ENCODE measurements at places on chromosomes 13 and 19.

DNA sequence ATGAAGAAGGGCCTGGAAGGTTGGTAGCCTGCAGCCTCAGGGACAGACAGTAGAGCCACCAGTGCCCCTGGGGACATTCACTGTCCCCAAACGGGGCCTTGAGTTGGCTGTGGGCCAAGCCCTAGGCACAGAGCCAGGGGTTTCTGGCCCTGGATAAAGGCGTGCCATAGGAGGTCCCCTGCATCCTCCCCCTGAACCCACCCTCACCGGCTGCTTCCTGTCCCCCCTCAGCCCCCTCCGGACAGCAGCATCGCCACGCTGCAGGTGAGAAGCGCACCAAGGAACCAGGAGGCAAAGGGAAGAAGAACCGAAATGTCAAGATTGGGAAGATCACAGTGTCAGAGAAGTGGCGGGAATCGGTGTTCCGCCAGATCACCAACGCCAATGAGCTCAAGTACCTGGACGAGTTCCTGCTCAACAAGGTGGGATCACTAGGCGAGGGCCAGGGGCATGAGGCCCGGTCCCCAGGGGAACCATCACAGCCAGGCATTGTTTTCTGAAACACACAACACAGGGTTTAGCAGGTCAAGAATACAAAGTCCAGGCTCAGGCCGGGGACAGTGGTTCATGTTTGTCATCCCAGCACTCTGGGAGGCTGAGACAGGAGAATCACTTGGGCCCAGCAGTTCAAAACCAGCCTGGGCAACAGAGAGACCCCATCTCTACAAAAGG, 14.6 kb upstream of the USE1 start:
- no peak for DNase-seq

DNA sequence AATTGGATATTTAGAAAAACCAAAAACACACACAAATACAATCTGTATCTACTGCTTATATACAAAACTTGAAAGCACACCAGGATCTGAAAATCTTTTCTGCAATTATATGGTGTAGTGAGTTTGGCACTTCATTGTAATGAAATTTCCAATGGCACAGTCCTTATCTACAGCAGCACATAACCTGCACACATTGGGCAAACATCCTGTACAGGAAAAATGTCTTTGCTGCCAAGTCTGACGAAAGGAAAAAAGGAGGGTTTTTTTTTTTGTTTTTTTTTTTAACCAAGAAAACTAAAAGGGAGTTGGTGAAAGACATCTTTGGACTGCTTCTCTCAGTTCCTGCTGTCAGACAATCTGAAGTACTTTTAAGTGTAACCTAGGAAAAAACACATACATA, 107.8 kb downstream of the FOXO1 start:
- DNase-seq = no peak

DNA sequence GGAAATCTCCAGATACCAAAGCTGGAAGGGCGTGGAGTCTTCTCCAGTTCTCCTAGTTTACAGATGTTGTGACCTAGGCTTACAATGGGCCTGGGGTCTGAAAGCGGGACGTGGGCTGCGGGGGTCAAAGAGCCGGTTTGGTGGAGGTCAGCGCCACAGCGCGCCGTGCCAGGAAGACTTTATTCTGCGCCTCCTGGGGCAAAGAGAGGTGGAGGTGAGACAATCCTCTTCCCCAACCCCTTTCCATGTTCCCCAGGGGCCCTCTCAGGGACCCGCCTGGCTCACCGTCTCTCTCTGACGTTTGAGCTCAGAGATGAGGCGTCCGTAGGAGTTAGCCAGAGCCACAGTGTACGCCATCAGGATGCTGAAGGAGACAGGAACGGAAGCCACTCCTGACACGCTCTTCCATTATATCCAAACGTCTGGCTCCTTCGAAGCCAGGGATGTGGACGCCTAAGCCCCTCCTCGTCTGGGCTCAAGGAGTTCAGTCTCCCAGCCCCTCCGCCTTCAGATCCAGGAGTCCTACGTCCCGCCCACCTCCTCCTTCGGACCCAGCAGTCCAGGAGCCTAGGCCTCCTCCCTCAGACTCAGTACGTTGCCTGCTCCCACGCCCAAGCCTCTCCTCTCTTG, 776 bp upstream of the LENG1 start:
- DNase-seq = no peak

GRCh38 chr13:59843040-59843439, 320.7 kb downstream of the DIAPH3 start:
- no peak for DNase-seq

DNA sequence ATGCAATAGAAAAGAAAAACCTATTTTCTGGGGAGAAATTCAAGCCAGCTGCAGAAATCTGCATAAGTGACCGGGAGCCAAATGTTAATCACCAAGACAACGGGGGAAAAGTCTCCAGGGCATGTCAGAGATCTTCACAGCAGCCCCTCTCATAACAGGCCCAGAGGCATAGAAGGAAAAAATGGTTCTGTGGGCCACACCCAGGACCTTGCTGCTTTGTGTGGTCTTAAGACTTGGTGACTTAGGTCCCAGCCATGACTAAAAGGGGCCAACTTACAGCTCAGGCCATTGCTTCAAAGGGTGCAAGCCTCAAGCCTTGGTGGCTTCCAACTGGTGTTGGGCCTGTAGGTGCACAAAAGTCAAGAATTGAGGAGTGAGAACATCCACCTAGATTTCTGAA, 2847.6 kb upstream of the PCDH20 start:
- no peak for DNase-seq

- no peak for DNase-seq
Observed at GRCh38 chr19:49787746-49788145, 20.9 kb downstream of the AP2A1 start.

GRCh38 chr13:48181482-48182145, 51.4 kb upstream of the ITM2B start:
- no peak for DNase-seq

DNA sequence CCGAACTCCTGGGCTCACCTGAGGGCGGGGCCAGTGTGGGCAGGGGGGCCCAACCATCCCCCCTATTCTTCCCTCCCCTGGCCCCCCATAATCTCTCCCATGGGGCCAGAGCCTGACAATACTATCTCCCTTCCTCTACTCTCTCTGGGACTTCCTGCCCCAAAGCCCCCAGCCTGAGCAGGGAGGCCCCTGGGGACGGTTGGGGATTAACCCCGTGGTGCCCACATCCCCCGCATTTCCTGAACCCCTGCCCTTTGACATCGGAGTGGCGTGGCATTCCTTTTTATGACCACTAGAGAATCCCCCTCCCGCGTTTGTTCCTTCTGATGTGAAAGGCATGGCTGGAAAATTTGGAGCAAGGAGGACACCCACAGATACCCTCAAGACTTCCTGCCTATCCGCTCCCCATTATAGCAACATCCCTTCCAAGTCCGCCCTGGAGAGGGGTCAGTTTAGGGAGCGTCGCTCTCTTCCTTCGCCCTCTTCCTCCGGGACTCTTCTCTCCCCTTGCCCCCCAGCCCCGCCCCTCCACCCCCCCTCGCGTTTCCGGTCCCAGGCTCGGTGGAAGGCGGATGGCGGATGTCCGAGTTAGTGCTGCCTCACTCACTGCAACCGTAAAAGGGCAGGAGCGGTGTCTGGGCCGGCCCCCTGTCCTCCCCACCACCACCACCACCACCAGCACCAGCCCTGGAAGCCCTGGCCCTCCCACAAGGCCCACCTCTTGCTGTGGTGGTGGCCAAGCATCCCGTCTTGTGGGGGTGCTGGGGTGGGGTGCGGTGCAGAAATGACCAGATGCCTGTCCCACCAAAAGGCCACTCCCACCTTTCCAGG, 1.8 kb downstream of the VASP start:
- peak; percentile 46 for DNase-seq

DNA sequence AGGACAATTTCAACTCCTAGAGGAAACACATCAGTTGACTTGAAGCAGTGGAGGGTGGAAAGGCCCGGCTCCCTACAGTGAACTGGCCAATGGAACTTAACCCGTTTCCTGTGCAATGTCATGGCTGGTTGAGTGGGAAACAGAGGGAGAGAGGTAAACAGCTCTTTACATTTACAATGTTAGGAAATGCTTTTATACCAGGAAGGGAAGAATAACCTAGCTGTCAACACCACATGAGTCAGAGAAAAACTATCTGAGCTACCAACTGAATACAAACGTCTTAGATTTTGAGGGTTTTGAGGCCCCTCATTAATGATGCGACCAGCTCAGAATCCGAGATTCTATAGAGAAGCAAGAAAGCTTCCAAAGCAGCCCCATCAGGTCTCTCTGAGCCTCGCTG, 36.7 kb downstream of the CARD8 start:
- no peak for DNase-seq

DNA sequence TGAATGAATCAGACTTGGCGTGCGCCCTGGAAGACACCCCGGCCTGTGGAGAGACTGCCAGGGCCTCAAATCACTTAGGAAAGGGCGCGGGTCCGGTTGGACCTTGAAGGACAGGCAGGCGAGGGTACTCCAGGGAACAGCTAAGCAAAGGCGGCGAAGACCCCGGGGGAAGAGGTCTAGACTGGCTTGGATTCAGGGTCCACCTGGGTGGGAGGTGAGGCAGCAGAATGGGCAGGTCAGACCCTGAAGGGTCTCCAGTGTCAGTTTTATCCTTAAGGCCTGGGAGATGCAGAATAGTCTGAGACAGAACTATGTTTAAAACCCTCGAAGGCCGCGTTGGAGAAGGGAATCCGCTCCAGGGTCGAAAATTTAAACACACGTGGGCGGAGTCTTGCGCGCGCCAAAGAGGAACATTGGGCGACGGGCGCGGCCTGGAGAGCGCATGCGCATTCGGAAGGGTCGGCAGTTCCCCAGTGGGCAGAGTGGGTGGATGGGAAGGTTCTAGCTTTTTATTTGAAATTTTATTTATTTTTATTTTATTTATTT, 567 bp upstream of the SMG9 start:
- peak; percentile 85 for DNase-seq

GRCh38 chr19:21128901-21129698, 12.7 kb upstream of the ZNF431 start:
- no peak for DNase-seq

GRCh38 chr19:4456843-4457653, 546 bp downstream of the UBXN6 start:
- DNase-seq = no peak

DNA sequence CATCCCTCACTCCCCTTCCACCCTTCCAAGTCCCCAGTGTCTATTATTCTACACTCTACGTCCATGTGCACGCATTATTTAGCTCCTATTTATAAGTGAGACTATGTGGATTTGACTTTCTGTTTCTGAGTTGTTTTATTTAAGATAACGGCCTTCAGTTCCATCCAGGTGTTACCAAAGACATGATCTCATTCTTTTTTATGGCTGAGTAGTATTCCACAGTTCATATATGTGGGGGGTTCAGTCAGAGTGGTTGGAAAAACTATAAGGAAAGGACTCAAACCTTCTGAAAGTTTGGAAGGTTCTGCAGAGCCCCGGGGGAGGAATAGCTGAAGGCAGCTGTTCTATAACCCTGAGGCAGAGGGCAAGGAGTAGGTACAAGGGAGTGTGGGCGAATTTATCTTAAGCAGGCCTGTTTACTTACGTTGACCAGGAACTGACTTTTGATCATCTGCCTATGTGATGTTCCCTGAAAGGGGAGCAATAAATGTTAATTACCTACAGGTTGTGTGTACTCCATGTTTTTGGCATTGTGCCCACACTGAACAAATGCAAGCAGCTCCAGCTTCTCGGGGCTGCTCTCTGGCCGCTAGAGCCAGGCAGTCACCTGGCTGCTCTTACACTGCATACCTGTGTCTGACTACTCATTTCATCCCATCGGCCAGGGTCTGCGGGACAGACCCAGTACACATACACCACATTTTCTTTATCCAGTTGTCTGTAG, 13.5 kb upstream of the ADGRE1 start:
- no peak for DNase-seq

DNA sequence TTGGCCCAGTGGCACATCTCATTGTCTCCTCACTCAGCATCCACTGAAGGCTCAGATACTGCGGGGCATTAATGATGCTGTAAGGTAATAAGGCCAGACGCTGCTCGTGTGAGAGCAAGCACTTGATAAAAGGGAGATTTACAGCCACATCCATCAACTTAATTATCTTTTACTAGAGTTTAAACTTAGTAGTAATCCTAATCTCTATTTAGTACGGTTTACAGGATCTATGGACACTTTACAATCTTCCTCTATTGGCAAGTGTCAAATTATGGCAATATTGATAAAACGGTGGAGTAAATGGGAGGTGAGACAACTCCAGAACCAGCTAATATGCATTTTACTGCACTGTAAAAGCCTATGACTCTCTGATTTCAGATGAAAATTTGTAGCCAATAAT, 192.7 kb upstream of the GPR12 start:
- DNase-seq = no peak

DNA sequence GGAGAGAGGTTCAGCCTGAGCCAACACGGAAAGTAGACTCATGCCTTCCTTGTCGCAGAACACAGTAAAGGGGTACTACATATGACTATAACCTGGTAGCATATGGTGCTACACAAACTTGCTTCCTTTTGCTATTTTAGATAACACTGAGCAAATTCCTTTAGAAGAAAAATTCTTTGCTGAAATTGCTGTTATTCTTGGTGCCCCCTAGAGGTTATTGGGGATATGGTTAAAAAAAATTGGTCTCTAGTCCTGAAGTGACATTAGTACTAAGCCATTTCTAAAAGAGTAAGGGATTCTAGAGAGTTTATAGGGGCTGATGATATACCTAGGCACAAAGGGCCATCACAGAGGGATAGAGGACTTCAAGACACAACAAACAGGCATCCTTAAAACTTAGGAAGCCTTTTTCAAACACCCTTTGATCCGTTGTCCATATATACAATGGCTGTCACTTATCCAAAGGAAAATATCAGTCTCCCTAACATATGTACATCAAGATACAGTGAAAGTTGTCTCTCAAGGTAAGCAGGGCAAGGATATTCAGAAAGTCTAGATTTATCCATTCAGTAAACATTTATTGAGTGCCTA, 13.9 kb upstream of the HS6ST3 start:
- no peak for DNase-seq

GRCh38 chr13:33612641-33613638, 205.0 kb upstream of the RFC3 start:
- DNase-seq = no peak
